ENCODE measurements at places on chromosomes 1 and 21.

GRCh38 chr1:64459743-64460142 is 10.2 kb upstream of the CACHD1 start:
- DNase-seq: no peak

DNA sequence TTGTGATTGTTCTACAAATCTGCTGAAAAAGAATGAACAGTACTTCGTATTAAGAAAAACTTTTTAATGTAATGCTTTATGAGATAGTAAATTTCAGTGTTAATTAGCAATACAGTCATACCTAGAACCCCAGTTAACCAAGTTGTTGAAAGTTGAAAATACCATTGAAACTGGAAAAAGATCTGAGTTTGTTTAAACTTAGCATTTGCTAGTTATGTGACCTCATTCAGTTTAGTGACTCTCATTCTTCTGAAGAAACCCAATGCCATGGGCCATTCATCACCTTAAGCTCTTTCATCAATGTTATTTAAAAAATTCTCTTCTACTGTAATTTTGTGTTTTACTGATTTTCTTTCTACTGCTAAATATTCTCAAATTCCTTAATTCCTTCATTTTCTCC is 20.2 kb downstream of the RCOR3 start:
- DNase-seq: no peak

GRCh38 chr1:98672189-98672588 is 10.7 kb downstream of the SNX7 start:
- no peak for DNase-seq

GRCh38 chr1:67213948-67214347 is 47.7 kb downstream of the IL23R start:
- no peak for DNase-seq

DNA sequence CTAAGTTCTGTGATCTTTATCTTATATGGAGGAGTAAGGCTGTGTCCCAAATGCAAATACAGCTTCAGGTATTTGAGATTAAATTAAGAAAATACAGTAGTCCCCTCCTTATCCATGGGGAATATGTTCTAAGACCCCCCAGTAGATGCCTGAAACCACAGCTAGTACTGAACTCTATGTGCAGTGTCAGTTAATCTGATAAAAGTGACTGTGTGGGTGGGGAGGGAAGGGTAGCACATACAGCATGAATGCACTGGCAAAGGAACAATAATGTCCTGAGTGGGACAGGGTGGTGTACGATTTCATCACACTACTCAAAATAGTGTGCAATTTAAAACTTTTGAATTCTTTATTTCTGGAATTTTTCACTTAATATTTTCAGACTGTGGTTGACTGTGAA is 83.1 kb downstream of the HS2ST1 start:
- DNase-seq: no peak

GRCh38 chr1:183886083-183886828 is 81.3 kb downstream of the RGL1 start:
- no peak for DNase-seq

DNA sequence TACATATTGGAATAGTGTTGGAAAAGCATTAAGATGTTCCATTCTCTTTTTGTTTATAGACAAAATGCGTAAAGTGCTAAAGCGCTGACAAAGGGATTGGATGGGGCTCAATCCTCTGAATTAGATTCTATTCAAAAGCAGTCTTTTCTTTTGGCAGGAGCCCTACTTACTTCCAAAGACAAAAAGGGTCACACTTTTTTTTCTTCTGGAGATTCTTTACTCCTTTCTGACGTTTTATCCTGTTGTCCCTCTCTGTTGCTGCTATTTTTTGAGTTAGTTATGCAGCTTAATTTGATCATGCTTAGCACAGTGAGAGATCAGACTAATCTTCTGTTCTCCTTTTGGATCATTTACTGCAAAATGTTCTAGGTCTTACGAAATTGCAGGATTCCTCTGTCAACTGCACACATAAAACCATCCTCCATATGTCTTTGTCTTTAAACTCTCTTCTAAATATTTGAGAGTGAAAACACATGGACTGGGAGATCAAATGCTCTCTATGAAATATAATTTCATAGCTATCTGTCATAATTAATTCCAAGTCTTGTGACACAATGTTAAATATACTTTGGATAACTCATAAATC is 656.4 kb upstream of the ADGRL2 start:
- DNase-seq: no peak

GRCh38 chr1:205633421-205633976 is 1.7 kb upstream of the ELK4 start:
- no peak for DNase-seq

- no peak for DNase-seq
Observed at GRCh38 chr1:58361134-58361533, 185.4 kb downstream of the OMA1 start.

GRCh38 chr1:7471836-7472235 is 299.3 kb upstream of the VAMP3 start:
- no peak for DNase-seq

- DNase-seq: no peak
Observed at GRCh38 chr1:118960026-118960561, 28.0 kb downstream of the TBX15 start.

GRCh38 chr1:217917281-217917887 is 286.2 kb downstream of the SPATA17 start:
- DNase-seq: no peak

DNA sequence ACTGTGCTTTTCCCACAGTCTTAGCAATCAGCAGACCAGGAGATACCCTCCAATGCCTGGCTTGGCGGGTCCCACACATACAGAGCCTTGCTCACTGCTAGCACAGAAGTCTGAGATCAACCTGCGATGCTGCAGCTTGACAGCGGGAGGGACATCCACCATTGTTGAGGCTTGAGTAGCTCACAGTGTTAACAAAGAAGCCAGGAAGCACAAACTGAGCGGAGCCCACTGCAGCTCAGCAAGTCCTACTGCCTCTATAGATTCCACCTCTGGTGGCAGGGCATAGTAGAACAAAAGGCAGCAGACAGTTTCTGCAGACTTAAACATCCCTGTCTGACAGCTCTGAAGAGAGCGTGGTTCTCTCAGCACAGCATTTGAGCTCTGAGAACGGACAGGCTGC is 33.4 kb downstream of the MNDA start:
- no peak for DNase-seq

DNA sequence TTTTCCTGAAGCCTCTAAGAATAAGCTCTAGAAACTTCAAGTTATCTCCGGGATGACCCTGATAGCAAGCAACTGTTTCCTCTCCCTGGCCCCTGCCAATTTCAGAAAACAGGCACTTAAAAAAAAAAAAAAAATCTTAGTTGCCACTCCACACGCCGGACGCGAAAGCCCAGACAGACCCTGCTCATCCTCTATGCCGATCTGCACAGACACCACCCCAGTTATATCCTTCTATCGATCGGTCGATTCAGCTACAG is 1.7 kb downstream of the ANP32E start:
- DNase-seq: no peak

- no peak for DNase-seq
Observed at GRCh38 chr1:22814176-22815042, 103.8 kb downstream of the EPHB2 start.

DNA sequence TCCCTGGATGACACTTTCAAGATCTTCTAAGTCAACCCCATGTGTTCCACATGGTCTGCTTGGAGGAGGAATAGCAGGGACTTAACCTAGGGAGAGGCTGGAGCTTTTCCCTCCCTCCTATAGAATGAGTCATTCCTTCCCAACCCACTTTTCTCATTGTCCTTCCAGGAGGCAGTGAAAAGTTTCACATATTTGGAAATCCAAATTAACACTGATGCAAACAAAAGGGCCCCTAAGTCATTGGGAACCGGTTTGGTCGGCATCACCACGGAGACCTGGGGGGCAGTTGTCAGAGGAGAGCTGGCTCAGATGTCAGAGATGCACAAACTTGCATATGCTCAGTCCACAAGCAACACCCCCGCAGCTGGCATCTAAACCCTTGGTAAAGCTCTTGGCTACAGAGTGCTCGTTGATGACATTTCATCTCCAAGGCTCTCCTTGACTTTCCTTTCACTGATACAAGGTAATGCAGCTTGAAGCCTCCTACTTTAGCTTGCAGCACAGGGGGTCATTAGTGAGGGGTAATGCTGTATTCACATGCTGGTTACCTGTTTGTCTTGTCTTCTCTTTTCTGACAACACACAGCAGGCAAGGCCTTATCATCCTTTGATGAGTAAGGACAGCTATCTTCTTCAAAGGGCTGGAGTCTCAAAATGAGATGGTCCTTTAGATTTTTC is 12.3 kb upstream of the LRRC8D start:
- no peak for DNase-seq

DNA sequence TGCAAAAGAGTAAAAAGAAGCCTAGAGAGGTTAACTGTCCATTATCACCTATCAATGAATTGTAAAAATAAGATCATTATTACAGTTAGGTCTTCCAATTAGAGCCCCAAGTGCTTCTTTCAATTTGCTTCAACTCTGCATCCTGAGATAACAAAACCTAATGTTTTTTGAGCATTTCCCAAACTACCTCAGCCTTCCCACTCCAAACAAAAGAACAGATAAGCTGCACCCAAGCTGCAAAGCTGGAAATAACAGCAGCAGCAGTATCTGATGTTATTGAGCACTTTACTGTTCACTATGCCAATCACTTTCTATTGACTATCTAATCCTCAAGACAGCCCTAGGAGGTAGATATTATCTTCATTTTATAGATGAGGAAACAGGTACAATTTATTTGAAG is 97.1 kb upstream of the SLFNL1 start:
- no peak for DNase-seq

GRCh38 chr1:58997637-58998036 is 213.8 kb upstream of the JUN start:
- no peak for DNase-seq

DNA sequence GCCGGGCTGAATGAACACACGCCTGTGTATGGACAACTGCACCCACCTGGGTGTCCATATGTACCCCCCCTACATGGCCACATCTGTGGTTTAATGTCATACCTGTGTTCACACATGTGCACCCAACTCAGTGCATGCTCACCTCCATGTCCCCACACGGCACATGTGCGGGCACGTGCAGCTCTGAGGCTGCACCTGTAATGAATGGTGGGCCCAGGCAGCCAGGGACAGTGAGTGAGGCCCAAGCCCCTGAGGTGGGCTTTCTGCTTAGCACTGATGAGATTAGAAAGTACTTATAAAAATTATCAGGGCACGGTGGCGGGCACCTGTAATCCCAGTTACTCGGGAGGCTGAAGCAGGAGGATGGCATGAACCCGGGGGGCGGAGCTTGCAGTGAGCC is 42.5 kb upstream of the CSF3R start:
- DNase-seq: no peak

DNA sequence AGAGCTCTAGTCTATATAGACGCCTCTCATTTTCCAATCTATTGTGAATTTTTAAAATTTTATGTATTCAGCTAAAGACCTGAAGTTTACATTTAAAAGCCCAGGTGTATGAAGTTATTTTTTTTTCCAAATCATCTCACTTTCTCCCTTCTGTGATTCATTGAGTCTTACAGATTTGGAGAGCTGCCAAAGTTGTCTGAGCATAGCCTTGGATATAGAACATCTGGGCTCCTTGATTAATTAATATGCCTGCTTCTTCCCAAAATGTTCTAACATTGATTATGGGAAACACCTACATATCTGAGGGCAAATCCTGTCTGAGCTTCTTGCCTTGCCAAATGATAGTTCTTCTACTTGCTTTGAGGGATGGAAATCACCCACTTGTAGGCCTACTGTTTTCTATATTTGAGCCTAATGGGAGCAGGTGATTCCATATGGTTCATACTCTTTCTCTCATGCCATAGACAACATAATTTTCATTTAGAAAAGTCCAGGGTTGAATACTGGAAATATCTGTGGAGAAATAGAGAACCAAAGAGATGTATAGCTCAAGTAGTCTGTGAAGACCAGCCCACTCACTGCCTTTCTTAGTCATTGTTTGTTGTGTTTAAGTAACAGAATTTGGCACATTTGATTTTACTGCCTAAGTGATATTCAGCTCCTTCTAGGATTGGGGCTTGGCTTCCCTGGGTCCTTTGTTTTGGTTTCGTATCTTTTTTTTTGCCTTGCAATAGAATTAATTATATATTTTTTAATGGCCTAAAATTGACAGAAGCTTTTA is 46.2 kb downstream of the MACF1 start:
- DNase-seq: no peak

DNA sequence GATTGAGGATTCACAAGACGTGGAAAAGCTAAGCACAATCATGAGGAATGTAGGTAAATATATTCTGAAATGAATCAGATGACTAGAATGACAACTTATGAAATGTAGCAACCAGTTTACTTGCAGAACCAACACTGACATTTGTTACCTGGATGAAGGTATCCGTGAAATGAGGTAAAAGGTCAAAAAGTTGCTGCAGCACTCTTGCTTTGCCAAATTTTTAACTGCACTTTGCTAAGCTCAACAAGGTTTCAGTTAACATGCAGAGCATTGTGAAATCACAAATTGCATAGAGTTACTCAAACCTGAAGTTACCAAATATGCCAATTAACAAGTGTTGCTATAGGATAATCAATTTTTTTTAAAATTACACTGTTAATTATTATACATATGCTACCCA is 1280.1 kb downstream of the KCNT2 start:
- no peak for DNase-seq

GRCh38 chr1:184972315-184973055 is 1.8 kb downstream of the NIBAN1 start:
- DNase-seq: no peak

- no peak for DNase-seq
Observed at GRCh38 chr1:154720328-154721297, 112.6 kb upstream of the ADAR start.

Measured in kidney epithelial cell (primary cell).